ENCODE measurements at places on chromosomes 2 and 18.

GRCh38 chr18:45083226-45083855 is 402.7 kb downstream of the SETBP1 start:
- no peak for DNase-seq

GRCh38 chr2:37781028-37781427 is 109.6 kb upstream of the CDC42EP3 start:
- DNase-seq: no peak

DNA sequence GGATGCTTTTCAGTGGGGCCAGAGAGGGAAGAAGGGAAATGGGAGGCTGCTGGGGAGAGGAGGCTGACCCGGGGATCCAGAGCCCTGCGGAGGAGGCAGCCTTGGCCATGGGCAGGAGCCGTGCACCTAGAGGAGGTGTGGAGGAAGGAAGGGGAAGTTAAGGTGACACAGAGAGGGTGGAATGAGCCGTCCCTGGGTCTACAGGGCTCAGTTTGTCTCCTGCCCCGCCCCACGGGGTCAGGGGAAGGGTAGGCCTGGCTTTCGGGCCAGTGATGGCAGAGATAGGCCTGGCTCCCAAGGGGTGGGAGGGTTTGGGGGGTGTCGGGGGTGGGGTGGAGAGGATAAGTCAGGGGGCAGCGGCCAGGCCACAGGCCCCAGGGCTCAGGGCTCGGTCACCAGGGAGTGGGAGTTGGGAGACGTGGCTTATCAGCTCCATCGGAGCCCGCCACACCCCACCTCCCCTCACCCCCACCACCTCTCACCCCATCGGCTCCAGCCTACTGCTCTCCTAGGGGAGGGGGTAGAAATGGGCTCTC is 39.5 kb upstream of the NOTO start:
- no peak for DNase-seq

DNA sequence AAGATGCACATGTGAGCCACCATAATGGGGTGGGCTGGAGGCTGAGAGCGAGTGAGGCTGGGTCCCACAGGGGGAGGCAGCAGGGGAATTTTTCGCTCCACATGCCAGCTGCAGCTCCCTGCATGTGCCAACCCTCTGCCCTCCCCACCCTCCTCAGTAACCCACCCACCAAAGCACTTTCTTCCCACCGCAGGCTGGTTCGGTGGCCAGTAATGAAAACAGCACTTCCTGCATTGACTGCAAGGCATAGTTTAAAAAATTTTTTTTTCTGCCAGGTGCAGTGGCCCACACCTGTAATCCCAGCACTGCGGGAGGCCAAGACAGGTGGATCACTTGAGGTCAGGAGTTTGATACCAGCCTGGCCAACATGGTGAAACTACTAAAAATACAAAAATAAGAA is 147.5 kb upstream of the TTC39C start:
- no peak for DNase-seq

- DNase-seq: no peak
These were observed 276.9 kb upstream of the CHAC2 start for GRCh38 chr2:53490659-53491058.

DNA sequence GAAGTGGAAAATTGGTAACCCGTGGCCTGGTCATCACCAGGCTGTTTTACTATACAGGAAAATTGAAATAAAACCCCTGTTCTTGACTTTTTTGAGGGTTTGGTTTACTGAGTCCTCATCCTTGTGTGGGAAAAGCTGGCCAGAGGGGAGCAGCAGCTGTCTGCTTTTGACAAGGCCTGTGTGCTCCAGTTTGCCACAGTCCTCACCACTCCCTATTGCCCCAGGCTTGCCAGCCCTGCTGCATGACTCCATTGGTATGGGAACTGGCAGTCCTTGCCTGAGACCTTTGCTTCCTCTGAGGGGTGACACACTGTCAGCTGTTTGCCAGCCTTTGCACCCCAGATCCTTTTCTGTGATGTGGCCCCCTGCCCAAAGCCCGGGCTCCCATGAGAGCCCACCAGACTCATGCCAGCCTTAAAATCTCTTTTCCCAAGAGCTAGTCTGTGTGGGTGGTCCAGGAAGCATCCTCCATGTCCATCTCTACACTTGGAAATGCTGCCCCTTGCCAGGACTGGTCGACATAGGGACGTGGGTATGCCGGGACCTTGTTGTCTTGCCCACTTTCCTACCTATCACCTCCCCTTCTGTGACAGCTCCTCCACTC is 39.0 kb downstream of the GLI2 start:
- no peak for DNase-seq

GRCh38 chr2:145975406-145975805 is 1455.5 kb upstream of the ZEB2 start:
- no peak for DNase-seq

GRCh38 chr2:83916559-83916958 is 542.5 kb downstream of the SUCLG1 start:
- no peak for DNase-seq

DNA sequence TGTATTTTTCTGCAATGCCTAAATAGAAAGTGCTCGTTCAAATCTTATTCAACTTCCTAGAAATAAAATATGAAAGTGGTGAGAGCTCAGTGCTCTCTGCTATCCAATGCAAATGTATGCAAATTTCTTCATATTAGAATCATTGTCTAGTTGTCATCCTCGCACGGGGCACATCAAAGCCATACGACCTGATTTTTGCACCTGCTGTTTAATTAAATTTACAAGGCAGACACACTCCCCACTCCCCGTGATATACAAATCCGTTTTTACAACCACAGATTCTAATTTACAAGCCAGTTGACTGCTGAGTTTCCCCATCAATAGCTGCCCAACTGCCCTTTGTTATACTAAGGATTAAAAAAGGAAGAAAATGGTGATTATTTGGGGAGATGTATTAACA is 284.6 kb downstream of the RNF144A start:
- DNase-seq: no peak

GRCh38 chr2:172074254-172074653 is 11.1 kb upstream of the DLX1 start:
- DNase-seq: no peak

GRCh38 chr2:185806783-185807182 is 68.2 kb downstream of the FSIP2 start:
- no peak for DNase-seq

DNA sequence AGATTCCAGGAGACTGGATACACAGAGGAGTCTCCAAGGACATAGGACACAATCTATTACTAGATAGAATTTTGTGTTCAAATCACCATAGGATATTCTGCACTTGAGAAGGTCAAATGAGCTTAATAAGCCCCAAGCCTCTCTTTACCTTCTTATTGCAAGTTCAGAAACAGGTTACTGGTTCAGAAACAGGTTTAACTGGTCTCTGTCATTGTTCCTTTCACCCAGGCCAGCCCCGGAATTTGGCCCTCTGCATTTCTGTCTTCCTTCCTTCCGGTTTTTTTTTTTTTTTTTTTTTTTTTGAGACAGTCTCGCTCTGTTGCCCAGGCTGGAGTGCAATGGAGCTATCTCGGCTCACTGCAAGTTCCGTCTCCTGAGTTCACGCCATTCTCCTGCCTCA is 700.2 kb downstream of the EPHA4 start:
- DNase-seq: no peak

DNA sequence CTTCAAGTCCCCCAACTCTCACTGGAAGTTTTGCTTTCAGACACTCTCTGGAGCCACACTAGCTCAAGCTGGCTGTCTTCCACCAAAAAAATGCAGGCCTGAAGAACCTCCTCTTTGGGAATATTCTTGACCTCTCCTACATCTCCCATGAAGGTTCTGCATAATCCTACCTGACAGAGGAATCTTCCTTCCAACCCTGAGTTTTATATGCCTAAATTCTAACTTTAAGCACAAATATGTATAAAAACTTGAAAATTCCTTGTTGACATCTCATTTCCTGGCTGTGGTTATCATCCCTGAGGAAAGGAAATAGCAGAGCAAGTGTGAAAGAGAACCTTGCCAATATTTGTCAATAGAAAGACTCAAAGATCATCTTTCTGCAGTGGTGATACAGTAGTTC is 249.0 kb downstream of the LPIN1 start:
- DNase-seq: no peak

DNA sequence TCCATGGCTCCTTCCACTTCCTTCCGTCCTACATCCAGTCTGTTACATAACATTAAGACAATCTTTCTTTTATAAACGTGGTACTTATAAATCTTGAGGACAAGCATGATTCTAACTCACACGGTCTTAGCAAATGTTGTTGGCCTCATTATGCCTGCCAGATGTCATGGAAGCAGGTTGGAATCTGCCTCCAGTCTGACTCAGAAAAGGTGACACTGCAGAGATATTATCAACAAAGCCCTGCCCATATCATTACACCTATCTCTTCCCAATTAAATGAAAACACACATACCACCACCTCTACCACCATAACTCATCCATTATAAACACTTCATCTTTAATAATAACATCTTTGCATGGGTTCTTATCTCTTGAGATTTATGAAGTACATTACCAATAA is 334.7 kb upstream of the CHAC2 start:
- no peak for DNase-seq

DNA sequence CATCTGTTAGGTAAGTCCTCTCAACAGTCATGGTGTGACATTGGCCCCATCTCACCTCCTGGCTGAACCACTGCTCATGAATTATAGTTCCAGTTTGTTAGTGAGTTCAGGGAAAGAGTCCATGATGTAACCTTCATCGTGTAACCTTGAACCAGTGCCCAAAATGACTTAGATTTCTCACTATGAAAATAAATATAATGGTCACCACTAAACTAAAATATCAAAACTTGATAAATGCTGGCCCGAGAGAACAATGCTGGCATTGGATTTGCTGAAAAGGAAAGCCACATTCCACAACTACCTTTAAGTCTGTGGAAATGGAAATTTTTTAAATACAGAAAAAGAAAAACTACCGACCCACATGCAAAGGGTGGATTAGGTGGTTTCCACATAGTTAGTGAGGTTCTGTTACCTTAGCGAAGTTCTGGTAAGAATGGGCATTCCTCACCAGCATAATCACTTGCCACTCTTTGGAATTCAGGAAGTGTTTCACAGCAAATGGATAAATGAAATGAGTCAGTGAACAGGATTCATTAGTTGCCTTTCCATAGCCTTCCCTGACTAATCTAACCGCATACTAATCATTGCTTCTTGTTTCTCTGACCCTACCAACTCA is 133.9 kb upstream of the CTAGE1 start:
- no peak for DNase-seq

GRCh38 chr2:7417845-7418742 is 500.9 kb downstream of the RNF144A start:
- DNase-seq: no peak

- DNase-seq: no peak
These were observed 26.1 kb downstream of the SLC39A10 start for GRCh38 chr2:195683174-195683573.

GRCh38 chr2:3631161-3631850 is 26.7 kb upstream of the ALLC start:
- no peak for DNase-seq

- DNase-seq: no peak
These were observed 108.4 kb downstream of the CAMKMT start for GRCh38 chr2:44470151-44470550.

DNA sequence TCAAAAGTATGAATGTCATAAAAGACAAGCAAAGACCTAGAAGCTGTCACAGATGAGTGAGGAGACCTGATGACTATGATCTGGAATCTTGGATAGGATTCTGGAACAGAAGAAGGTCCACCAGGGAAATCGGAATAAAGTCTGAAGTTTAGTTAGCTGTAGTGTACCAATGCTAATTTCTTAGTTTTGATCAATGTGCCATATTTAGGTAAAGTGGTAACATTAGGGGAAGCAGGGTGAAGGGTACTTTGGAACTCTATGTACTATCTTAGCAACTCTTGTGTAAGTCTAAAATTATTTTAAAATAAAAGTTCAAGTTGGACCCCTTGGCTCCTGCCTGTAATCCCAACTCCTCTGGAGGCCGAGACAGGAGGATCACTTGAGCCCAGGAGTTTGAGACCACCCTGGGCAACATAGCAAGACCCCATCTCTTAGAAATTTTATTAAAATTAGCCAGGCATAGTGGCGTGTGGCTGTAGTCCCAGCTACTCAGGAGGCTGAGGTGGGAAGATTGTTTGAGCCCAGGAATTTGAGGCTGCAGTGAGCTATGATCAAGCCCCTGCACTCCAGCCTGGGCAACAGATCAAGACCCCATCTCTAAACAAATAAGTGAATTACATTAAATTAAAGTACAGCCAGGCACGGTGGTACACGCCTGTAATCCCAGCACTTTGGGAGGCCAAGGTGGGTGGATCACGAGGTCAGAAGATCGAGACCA is 35.9 kb upstream of the EFHD1 start:
- no peak for DNase-seq

- DNase-seq: peak; percentile 4
These were observed 138.8 kb downstream of the MCFD2 start for GRCh38 chr2:46776687-46777327.

- DNase-seq: no peak
These were observed 61.9 kb upstream of the ALPP start for GRCh38 chr2:232316461-232317330.

- DNase-seq: no peak
These were observed 96.3 kb upstream of the B3GNT2 start for GRCh38 chr2:62099523-62100175.

GRCh38 chr2:161044095-161044865 is 115.9 kb upstream of the TANK start:
- DNase-seq: no peak

DNA sequence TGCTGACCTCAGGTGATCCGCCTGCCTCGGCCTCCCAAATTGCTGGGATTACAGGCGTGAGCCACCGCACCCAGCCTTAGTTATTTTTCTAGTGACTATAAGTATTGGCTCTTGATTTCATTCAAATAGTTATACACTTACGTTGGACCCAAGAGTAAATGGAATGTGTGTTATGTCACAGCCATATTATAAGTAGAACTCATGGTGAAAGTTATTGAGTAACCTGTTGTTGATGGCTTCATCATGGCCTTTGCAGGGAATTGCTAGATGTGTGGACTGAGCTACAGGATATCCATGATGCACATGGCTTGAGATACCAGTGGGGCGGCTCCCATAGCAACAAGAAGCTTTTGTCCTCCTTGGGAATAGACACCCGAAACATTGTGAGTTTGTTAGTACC is 44.7 kb downstream of the AFTPH start:
- no peak for DNase-seq

DNA sequence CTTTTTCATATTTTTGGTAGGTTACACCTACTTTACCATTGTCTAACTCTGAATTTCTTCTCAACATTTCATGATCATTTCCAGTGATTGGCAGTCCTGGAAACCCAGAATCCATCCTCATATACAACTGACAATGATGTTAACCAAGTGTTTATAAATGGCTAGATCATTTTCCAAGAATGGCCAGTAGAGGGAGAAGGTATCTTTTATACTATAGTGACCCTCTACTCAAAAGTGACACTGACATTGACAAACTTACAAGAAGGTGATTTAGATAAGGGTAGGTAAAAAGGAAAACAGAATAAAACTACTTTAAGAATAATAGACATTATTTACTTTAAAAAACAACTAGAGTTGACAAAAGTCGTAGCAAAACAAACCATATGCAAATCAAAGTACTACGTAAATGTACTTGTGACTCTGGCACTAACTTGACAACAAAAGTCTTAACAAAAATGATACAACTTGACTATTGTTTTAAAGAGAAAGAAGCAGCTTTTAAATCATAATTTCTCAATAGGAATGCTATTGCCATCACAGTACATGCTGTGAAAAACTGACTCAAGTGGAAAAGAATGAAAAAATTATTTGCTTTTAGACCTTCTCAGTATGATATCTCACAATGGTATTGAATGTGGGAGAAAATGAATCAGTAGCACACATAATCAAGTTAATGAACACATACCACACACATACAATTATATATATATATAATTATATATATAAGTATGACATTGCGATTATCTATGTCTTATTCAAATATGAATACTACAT is 76.6 kb upstream of the GRB14 start:
- no peak for DNase-seq
